ENCODE measurements at places on chromosomes 1 and 21. TPM values are rescaled to one million over a fixed set of nuclear protein-coding genes. Genes with fewer than 3 reads are reported as not detected.

SSU72 gene
- 73.1 TPM for total RNA-seq

RGS13 gene
- not detected for total RNA-seq

FCRL3 gene
- not detected for total RNA-seq

PRAMEF5 gene
- not detected for total RNA-seq

TBX19 gene
- 1.1 TPM for total RNA-seq

HMCN1 gene
- total RNA-seq, result 178 TPM

LRRC53 gene
- total RNA-seq, result not detected

MDM4 gene
- total RNA-seq, result 40.2 TPM

DPH5 gene
- total RNA-seq, result 33.3 TPM

HORMAD1 gene
- 0.59 TPM for total RNA-seq

EVI5 gene
- 51.8 TPM for total RNA-seq

TTC24 gene
- not detected for total RNA-seq

KCNE2 gene
- not detected for total RNA-seq

AQP10 gene
- not detected for total RNA-seq

RER1 gene
- 77.8 TPM for total RNA-seq

PRELP gene
- 0.29 TPM for total RNA-seq

LCE3D gene
- not detected for total RNA-seq

LCE1D gene
- total RNA-seq, result not detected

HCRTR1 gene
- total RNA-seq, result not detected

LCE1E gene
- total RNA-seq, result not detected

FLG gene
- 4.4 TPM for total RNA-seq

Data from osteoblast (primary cell).